ENCODE measurements at places on chromosomes 12 and 14.

GRCh38 chr12:125064492-125064891 is 743 bp upstream of the AACS start:
- DNase-seq, result no peak

- DNase-seq, result no peak
These were observed 815.8 kb downstream of the BCL11B start for GRCh38 chr14:98456231-98456630.

DNA sequence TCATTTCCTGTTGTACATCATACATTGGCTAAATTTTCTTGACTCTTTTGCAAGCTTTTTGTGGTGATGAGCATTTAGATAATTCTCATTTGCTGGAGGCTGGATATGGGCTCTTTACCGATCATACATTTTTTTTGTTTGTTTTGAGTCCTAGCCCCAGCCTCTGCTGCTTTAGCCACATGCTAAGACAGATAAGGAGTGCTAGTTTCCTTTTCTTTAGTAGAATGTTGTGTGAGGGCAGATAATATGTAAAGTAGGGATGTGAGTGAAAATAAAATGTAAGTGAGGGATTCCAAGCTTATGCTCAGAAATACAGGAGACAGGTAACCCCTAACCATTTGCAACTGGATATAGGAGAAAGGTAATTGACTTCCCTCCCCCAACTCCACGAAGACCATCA is 405.7 kb downstream of the TRHDE start:
- no peak for DNase-seq

GRCh38 chr14:22996768-22997654 is 12.9 kb downstream of the C14orf93 start:
- DNase-seq, result no peak

- no peak for DNase-seq
These were observed 3.8 kb upstream of the KRT85 start for GRCh38 chr12:52370926-52371608.

DNA sequence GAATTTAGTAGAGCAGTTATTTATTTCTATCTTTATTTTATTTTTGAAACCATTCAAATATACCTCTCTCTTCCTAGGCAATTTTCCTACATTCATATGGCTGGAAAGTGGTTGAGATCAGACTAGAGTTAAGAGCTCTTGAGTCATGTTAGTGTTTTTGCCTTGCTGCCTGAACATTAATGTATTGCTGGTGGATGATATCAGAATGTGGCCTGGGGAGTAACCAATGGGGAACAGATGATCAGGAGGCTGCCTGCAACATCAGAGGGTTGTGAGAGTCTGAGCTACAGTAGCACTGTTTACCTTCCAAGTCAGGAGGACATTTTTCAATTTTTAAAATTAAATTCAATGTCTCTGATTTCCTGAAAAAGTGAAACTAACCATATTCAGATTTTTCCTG is 166.3 kb upstream of the TRHDE start:
- DNase-seq, result no peak

DNA sequence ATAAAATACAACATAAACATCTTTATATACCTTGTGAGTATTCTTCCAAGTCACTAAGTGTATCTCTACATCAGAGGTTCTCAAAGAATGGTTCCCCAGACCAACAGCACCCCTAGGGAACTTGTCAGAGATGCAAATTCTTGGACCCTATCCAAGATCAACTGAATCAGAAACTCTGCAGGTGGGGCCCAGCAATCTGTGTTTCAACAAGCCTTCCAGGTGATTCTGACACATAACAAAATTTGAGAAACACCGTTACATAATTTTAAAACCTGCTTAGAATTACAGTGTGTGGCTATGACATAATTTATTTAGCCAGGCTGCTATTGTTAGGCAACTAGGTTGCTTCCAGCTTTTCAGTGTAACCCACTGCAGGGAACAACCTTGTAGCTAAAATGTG is 49.8 kb downstream of the NTN4 start:
- DNase-seq, result peak; percentile 5

DNA sequence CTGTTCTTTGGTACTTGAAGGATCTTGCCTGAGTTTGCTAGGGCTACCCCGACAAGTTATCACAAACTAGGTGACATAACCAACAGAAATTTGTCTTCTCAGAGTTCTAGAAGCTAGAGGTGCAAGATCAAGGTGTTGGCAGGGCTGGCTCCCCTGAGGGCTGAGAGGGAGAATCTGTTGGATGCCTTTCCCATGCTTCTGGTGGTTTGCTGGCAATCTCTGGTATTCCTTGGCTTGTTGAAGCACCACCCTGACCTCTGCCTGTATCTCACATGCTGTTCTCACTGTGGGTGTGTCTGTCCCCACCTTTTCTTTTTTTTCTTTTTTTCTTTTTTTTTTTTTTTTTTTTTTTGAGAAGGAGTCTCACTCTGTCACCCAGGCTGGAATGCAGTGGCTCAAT is 81.2 kb downstream of the VCPKMT start:
- peak; percentile 62 for DNase-seq

DNA sequence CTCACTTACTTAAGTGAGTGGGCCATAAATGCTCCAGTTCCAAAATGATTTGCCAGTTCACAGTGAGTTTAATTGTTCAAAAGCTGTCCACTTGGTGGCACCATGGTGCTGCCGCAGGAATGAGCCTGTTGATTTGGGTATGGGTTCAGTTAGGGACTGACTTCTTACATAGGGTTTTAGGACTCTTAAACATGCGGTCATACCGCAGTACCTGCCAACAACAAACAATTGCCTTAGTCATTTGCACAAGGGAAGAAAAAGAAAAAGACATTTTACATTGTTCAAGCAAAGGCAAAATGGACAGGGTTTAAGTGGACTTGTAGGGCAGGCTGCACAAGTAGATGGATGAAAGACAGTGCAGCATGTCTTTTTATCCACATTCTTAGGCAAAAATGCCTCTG is 80.0 kb upstream of the DBX2 start:
- DNase-seq, result peak; percentile 51

DNA sequence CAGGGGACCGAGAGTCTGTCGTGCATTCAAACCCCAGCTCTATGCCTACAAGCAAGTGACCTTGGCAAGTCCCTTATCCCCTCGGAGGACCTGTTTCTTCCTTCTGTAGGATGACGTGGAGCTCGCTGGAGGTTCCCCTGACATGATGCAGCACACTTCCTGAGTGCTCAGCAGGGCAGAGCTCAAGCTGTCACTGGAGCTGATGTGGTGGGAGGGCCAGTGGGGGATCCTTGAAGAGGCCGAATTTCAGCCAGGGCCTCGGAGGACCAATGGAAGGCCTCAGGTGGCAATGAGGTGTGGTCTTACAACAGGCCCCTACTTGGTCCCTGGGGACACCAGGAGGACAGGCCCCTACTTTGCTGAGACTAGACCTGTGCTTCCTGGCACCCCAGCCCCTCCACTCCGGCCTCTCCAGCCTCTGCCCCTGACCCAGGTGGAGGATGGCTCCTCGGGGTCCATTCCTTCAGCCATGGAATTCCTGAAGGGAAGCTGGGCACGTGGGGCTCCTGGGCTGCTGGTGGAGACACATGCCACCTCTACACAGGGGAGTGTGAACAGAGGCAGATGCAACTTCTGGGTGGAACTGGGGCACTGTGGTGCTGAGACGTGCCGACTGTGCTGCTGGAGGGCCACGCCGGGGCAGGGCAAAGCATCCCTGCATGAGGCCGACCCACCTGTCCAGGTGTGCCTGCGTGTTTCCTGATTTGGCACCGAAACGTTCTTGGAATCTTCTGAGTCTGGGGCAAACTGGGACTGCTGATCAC is 18.7 kb upstream of the KIF26A start:
- no peak for DNase-seq

DNA sequence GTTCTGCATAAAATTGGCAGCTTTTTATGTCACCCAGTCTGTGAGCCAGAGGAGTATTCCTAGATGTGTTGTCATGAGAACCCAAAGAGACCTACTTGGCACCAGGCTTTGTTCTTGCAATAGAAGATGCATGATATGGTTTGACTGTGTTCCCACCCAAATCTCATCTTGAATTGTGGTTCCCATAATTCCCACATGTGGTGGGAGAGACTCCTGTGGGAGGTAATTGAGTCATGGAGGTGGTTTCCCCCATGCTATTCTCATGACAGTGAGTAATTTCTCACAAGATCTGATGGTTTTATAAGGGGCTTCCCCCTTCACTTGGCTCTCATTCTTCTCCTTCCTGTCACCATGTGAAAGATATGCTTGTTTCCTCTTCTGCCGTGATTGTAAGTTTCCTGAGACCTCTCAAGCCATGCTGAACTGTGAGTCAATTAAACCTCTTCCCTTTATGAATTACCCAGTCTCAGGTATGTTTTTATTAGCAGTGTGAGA is 572.0 kb upstream of the ATP2B1 start:
- DNase-seq, result no peak

DNA sequence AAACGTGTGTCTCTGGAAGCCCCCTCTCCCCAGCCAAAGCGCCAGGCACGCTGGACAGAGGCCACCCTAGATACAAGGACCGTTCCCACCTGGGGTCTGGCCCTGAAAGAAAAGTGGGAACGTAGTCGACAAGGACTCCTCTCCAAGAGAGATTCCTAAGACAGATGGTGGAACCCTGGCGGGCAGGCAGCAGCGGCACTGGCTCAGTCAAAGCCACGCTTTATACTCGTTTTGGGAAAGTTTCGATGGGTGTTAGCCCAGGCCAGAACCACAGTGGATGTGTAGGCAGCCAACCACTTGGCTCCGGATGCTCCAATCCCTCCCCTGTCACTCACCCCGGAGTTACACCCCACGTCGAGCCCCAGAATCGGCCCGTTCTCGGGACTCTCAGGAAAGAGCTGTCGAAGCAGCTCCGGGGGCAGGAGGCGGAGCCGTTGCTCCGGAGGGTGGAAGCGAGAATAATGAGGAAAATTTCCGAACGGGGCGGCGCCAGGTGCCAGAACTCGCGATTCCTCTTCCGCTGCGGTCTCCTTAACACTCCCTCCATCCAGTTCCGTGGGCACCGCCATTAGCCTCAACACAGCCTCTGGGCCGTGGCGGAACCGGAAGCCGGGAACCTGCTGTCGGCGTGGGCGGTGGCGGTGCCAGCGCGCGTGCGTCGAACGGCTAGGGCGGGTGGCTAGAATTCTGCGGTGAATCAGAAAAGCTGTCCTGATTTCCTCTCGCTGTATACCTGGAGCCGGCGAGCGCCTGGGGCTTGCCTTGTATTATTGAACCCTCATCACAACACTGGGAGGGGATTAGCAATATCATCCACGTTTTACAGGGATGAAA is at the start of gene BCDIN3D:
BCDIN3D (minus strand) TSS at position 588 of the 834 bp plus-strand sequence; CDS start at position 569, 19 bp downstream.
- DNase-seq, result peak; percentile 89

- DNase-seq, result no peak
These were observed 137.2 kb upstream of the MAP1LC3B2 start for GRCh38 chr12:116421785-116422538.

DNA sequence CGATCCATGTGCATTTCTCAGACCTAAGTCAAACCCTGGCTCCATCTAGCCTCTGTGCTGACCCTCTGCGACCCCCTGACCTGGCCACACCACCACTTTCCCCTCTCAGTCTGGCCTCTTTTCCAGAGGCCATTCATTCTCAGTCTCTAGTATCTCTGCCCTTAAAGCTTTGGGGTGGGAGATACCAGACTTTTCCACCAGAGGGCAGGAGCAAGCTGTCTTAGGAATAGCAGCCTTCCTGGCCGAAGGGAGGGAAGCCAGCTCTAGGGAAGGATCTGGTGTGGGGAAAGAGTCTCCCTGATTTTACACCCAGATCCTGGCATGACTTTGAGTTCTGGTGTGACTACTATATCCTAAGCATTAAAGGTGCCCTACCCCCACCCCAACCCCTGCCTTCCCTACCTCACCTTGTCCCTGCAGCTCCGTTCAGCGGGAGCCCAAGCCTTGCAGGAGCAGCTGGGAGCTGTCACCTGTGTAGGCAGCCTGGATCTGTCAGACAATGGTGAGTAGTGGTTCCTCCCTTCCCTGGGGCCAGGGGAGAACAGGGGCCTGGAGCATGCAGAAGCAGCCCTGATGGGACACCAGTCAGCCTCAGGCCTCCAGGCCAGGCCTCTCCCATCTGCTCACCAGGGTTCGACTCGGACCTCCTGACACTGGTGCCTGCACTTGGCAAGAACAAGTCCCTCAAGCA is 6.6 kb downstream of the CARMIL3 start:
- peak; percentile 65 for DNase-seq

- no peak for DNase-seq
These were observed 50.4 kb upstream of the CLMN start for GRCh38 chr14:95370076-95370475.

DNA sequence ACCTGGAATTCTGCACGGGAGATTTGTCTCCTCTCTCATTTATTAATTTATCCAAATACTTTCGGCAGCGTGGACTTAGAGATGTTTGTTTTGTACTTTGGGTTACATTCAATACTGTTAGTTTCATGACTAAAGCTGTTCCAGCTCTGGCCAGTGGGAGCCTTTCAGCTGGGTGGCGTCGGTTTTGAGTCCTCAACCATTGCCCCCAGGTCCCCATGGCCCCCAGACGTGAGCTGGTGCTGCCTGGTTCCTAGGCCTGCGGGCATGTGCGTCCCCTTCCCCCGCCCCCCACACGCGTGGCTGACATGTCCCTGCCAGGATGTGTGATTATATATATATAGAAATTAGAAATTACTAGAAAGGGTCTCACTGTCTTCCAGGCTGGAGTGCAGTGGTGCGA is 48.2 kb downstream of the KIF26A start:
- no peak for DNase-seq

- DNase-seq, result peak; percentile 17
These were observed 1.1 kb downstream of the MIS18BP1 start for GRCh38 chr14:45251912-45252311.

DNA sequence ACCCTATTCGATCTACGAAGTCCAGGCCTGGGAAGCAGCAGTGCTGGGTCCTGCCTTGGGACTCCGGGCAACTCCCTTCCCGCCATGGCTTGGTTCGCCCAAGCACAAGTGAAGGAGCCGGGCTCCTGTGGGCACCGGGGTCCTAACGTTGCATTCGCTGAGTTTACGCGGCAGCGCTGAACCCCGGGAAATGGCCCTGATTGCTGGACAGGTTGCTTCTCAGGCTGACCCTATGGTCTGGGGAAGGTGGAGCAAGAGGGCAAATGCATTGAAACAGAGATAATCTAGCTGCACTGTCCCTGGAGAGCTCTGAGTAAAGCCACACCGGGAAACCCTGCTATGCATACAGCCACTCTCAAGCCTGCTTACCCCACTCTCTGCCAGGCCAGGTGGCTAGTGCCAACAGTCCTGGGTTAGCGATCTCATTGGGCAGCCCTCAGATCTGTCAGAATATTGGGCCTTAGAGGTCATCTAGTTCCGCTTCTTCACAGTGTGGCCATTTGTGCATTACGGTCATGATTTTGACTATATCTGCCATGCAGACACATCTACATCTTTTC is 11.3 kb downstream of the SYNE3 start:
- DNase-seq, result no peak

DNA sequence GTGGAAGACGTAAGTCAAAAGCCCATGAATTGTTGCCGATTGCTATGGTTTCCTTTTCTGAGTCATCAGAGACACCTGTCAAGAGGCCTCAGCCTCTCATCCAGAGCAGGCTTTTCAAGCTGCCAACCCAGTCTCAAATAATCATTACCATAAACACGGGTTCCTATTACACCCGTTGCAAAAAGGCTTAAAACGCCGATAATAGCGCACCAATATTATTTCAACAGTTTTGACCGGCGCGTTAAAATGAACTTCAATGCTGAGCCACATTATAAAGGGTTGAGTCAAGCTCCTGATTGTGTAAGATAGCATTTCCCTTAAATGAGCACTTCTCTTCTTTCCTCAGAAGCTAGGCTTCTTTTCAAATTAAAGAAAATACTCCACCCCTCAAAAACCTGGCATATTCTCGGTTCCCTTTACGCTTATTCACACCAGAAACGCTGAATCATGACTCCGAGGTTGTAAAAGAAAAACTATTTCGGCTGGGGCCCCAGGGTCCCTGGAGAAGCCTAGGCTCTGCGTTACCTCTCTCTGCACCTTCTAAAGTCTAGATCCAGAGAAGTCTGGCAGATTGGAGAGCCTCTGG is 1.4 kb downstream of the TMTC1 start:
- DNase-seq, result peak; percentile 4
